ENCODE measurements at places on chromosomes 6 and 20. TPM values are rescaled to one million over a fixed set of nuclear protein-coding genes. Genes with fewer than 3 reads are reported as not detected.

The UBR2 gene
- polyA plus RNA-seq: 11.5 TPM

The RAMACL gene
- polyA plus RNA-seq: 0.33 TPM

The BEND6 gene
- polyA plus RNA-seq: 0.27 TPM

The SCRT2 gene
- polyA plus RNA-seq: 0.19 TPM

The KCNK16 gene
- polyA plus RNA-seq: 121 TPM
